ENCODE measurements at places on chromosomes 7 and 10. TPM values are rescaled to one million over a fixed set of nuclear protein-coding genes. Genes with fewer than 3 reads are reported as not detected.

The SPRN gene
- total RNA-seq: not detected

The HOXA10 gene
- total RNA-seq: 0.08 TPM

The ADCY1 gene
- 0.33 TPM for total RNA-seq

The AUTS2 gene
- total RNA-seq: 24.4 TPM

The SLC25A28 gene
- 18.2 TPM for total RNA-seq

The SLC18A3 gene
- not detected for total RNA-seq

The AKR1D1 gene
- 93.9 TPM for total RNA-seq

The ATXN7L1 gene
- total RNA-seq: 2.1 TPM

DNA sequence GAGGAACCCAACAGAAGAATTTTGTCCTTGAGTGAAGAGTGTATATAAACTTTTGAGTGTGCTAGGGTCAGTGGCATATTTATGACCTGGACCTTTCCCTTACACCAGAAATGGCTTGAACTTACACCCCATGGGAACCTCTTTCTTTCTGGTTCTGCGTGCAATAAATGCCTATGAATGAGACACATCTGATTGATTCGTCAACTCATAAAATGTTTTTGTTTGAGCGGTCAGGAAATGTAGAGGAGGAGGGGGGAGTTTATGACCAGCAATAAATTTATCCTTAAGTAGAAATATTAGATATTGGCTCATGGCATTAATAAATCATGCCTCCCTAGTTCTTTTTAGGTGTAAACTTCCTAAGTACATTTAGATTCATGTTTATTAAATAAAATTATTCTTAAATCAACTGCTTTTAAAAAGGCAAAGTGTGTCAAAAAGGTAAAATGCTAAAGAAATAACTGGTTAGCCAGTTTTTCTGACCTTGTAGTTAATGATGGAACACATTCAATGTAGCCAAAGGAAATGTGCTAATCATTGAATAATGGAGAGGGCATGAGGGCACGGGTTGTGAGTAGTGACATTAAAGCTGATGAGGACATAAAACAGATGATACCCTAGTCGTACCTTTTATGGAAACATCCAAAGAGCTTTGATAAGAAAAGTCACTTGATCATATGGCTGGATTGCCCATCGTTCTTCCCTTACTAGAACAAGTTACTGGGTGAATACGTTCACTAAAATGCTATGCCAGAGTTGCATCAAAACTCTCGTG, 13.6 kb upstream of the NUP42 start:
- H3K27me3 ChIP-seq: no peaks in the 10 kb centered on the region
- H3K4me3 ChIP-seq: no peak overlapping the region

DNA sequence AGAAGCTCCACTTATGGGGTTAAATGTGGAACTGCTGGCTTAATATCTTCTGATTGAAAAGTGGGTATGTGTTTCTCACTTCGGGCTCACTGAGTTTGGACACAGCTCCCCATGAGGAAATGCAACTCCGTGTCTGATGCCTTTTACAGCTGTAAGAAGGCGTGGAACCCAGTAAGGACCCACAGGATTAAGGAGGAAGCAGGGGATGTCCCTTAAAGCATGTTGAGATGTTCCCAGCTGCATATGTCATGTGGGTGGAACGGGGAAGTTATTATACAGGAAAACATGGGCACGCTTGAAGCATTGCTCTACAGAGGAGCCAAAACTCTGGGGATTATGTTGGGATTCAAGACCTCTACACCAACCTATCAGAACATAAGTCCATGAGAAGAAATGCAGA, 224.4 kb downstream of the NEBL start:
- H3K27ac ChIP-seq: no peak overlapping the region
- H3K27me3 ChIP-seq: no peaks in the 10 kb centered on the region
- no peaks in the 10 kb centered on the region for H3K4me1 ChIP-seq
- DNase-seq: no peak
- H3K4me3 ChIP-seq: no peak overlapping the region
- no peaks in the 10 kb centered on the region for H3K36me3 ChIP-seq

- H3K4me3 ChIP-seq: no peak overlapping the region
- H3K36me3 ChIP-seq: peaks cover 3% of the 10 kb centered on the region
- H3K27me3 ChIP-seq: no peaks in the 10 kb centered on the region
- peaks cover 16% of the 10 kb centered on the region for H3K4me1 ChIP-seq
- DNase-seq: no peak
These were observed 44.4 kb upstream of the AGBL3 start for GRCh38 chr7:134941952-134942351.

- H3K4me3 ChIP-seq: no peak overlapping the region
- no peaks in the 10 kb centered on the region for H3K4me1 ChIP-seq
- H3K27ac ChIP-seq: no peak overlapping the region
- H3K36me3 ChIP-seq: no peaks in the 10 kb centered on the region
- no peaks in the 10 kb centered on the region for H3K27me3 ChIP-seq
These were observed 106.3 kb downstream of the KIAA1217 start for GRCh38 chr10:24315211-24315610.

DNA sequence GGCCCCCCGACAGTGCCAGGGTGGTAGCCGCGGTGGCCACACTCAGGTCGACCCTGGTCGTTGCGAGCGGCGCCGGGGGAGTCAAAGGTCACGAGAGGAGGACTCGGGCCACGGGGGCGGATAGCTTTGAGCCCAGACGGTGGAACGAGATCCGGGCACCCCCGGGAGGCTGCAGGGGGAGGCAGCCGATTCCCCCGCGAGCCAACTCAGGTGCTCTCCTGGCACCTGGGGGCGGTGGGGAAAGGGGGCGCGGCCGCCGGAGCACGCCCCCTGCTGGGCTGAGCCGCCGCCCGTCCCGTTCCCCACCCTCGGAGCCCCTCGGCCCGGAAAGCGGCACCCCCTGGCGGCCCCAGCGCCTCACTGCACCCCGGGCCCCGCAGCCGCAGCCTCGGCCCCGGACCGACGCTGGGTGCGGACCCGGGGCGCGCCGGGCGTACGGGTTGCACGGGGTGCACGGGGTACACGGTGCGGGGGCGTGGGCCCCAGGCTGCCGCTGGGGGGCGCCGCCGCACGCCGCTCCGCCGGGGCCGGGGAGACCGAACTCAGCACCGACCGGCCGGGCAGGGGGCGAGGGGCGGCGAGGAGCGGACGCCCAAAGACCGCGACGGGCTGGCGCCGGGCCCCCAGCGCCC, 521 bp upstream of the NYAP1 start:
- H3K27me3 ChIP-seq: no peaks in the 10 kb centered on the region
- peaks cover 1% of the 10 kb centered on the region for H3K4me1 ChIP-seq
- H3K4me3 ChIP-seq: peak overlapping the region; percentile 61
- peak; percentile 90 for DNase-seq

- no peaks in the 10 kb centered on the region for H3K27me3 ChIP-seq
- H3K4me3 ChIP-seq: no peak within 1 kb of the TSS
- no peaks in the 10 kb centered on the region for H3K36me3 ChIP-seq
- H3K4me1 ChIP-seq: no peaks in the 10 kb centered on the region
- DNase-seq: no peak
- no peak within 1 kb of the TSS for H3K27ac ChIP-seq
These were observed at the start of gene RBP3 for GRCh38 chr10:47348138-47348651. Gene RBP3, plus strand, starts transcription at chr10:47348363. Its CDS starts 122 bp downstream, at chr10:47348485.

DNA sequence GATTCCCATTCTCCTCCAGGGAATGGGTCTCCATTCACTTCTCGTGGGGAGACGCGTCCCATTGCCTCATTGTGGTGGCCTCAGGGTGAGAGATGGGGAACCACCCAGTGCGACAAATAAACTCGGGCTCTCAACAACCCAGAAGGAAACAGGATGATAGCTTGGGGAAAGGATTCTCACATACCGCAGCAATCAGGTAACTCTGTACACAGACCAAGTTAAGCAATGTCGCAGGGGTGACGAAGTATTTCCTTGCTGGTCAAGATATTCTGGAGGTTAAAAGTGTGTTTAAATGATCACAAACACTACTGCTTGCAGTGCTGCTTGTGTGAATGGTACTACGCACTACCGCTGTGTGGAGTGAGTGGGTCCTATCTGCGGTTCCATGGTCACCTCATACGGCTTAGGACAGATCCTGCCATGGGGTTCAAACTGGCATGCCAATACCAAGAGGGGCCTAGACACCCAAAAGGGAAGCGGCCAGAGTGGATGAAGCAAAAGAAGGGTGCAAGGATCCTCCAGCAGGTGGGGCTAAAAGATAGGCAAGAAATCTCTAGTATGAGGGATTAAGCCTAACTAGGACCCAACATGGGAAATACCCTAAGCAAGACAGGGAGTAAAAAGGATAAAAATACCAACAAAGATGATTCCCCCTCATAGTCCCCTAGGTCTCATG, 143.8 kb upstream of the TMEM106B start:
- no peaks in the 10 kb centered on the region for H3K27me3 ChIP-seq
- no peak for DNase-seq
- no peaks in the 10 kb centered on the region for H3K36me3 ChIP-seq
- no peak overlapping the region for H3K4me3 ChIP-seq

GRCh38 chr10:90813594-90814365, 44.1 kb downstream of the HTR7 start:
- H3K27me3 ChIP-seq: no peaks in the 10 kb centered on the region
- no peaks in the 10 kb centered on the region for H3K36me3 ChIP-seq
- DNase-seq: no peak
- no peaks in the 10 kb centered on the region for H3K4me1 ChIP-seq

- H3K4me1 ChIP-seq: no peaks in the 10 kb centered on the region
- no peak overlapping the region for H3K27ac ChIP-seq
- no peak overlapping the region for H3K4me3 ChIP-seq
- no peaks in the 10 kb centered on the region for H3K36me3 ChIP-seq
- no peaks in the 10 kb centered on the region for H3K27me3 ChIP-seq
- no peak for DNase-seq
These were observed 105.5 kb downstream of the NEUROD6 start for GRCh38 chr7:31234836-31235605.

- H3K36me3 ChIP-seq: peaks cover 14% of the 10 kb centered on the region
- DNase-seq: no peak
- no peaks in the 10 kb centered on the region for H3K4me1 ChIP-seq
- no peak overlapping the region for H3K27ac ChIP-seq
- no peak overlapping the region for H3K4me3 ChIP-seq
These were observed 12.1 kb downstream of the IFIT3 start for GRCh38 chr10:89339875-89340274.

GRCh38 chr7:32479574-32480200, 10.5 kb downstream of the LSM5 start:
- H3K4me1 ChIP-seq: no peaks in the 10 kb centered on the region
- DNase-seq: no peak
- H3K27me3 ChIP-seq: no peaks in the 10 kb centered on the region
- no peak overlapping the region for H3K27ac ChIP-seq
- no peaks in the 10 kb centered on the region for H3K36me3 ChIP-seq

GRCh38 chr7:102122026-102122425, 164.6 kb upstream of the SH2B2 start:
- DNase-seq: no peak
- no peaks in the 10 kb centered on the region for H3K36me3 ChIP-seq
- peak overlapping the region; percentile 84 for H3K27ac ChIP-seq
- no peaks in the 10 kb centered on the region for H3K27me3 ChIP-seq

DNA sequence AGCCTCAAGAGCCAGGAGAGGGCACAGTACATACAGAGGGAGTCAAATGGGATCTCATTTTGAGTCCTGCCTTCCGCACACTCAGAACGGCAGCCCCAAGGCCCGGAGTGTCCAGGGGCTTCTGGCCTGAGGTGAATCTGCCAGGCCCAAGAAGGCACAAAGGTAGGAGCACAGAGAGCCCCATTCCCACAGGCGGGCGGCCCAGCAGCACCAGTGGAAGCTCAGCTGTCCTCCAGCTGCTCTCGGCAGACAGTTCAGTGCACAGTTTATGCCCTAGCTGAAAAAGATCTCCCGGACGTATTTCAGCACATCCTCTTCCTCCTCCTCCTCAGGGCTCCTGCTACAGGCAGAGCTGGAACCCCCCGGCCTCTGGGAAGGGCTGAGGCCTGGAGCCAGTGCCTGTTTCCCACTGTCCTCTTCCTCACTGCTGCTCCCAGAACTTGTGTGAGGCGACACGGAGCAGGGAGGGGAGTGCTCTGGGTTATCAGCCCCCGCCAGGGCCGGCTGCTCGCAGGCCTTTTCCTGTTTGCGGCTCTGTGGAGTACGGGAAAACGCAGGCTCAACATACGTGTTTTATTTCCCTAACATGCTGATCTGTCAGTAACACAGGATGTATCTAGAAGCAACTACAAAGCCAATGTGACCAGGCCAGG, 4.0 kb downstream of the CYREN start:
- peaks cover 16% of the 10 kb centered on the region for H3K36me3 ChIP-seq
- peaks cover 41% of the 10 kb centered on the region for H3K4me1 ChIP-seq
- no peaks in the 10 kb centered on the region for H3K27me3 ChIP-seq
- peak overlapping the region; percentile 10 for H3K27ac ChIP-seq
- DNase-seq: no peak
- no peak overlapping the region for H3K4me3 ChIP-seq

GRCh38 chr10:90417029-90417428, 440.8 kb downstream of the HTR7 start:
- DNase-seq: no peak
- no peaks in the 10 kb centered on the region for H3K36me3 ChIP-seq
- H3K27me3 ChIP-seq: no peaks in the 10 kb centered on the region
- H3K4me1 ChIP-seq: peaks cover 3% of the 10 kb centered on the region
- H3K27ac ChIP-seq: no peak overlapping the region

DNA sequence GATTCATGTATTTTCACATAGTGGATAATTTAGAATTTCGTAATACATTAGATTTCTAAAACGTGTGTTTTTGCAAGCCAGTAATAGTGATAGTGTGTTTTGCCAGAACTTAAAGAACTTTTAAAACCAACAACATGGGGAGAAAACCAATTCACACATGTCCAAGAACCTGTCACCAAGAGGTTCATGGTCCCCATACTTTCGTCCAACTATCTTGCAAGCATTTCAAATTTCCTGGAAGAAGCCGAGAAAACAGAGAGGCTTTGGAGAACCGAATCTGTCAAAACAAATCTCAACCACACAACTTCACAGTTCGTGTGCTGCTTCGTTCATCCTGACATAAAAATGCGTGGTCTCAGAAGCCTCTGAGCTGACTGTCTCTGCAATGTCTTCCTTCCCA, 31.9 kb downstream of the GFRA1 start:
- H3K36me3 ChIP-seq: no peaks in the 10 kb centered on the region
- H3K4me3 ChIP-seq: no peak overlapping the region
- H3K27ac ChIP-seq: no peak overlapping the region

DNA sequence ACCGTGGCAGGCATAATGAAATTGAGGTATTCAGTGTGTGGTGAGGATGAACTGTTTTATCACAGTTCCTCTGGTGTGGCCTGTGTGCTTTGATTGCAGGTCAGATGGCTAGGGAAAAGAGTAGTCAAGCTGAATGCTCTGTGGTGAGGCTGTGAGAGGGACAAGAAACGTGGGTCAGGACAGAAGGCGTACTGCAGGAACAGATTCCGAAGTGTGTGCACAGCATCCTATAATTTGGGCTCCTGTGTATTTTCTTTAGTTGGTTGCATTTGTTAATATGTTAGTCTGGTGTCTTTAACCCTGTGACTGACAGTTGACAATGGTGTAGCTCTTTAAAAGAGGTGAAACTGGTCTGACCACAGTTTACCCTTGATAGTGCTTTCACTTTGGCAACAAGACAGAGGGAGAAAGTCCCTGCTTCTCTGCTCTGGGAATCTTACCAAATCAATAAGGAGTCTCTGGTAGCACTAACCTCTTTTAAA, 76.5 kb downstream of the AUTS2 start:
- H3K36me3 ChIP-seq: no peaks in the 10 kb centered on the region
- no peak overlapping the region for H3K4me3 ChIP-seq
- H3K4me1 ChIP-seq: no peaks in the 10 kb centered on the region
- H3K27ac ChIP-seq: no peak overlapping the region
- no peaks in the 10 kb centered on the region for H3K27me3 ChIP-seq

- no peaks in the 10 kb centered on the region for H3K4me1 ChIP-seq
- no peaks in the 10 kb centered on the region for H3K36me3 ChIP-seq
- no peak overlapping the region for H3K27ac ChIP-seq
- no peak overlapping the region for H3K4me3 ChIP-seq
- DNase-seq: no peak
These were observed 30.2 kb downstream of the GRIFIN start for GRCh38 chr7:2445898-2446555.

- peak; percentile 69 for DNase-seq
- no peak overlapping the region for H3K27ac ChIP-seq
- peaks cover 10% of the 10 kb centered on the region for H3K4me1 ChIP-seq
- H3K4me3 ChIP-seq: no peak overlapping the region
- H3K36me3 ChIP-seq: no peaks in the 10 kb centered on the region
These were observed 6.0 kb downstream of the MBLAC1 start for GRCh38 chr7:100132697-100133151.
